Thyroid gland (tissue), 4 donors: ENCODE measurements at places on chromosomes 2 and 18. TPM values are rescaled to one million over a fixed set of nuclear protein-coding genes. Genes with fewer than 3 reads are reported as not detected.

DNA sequence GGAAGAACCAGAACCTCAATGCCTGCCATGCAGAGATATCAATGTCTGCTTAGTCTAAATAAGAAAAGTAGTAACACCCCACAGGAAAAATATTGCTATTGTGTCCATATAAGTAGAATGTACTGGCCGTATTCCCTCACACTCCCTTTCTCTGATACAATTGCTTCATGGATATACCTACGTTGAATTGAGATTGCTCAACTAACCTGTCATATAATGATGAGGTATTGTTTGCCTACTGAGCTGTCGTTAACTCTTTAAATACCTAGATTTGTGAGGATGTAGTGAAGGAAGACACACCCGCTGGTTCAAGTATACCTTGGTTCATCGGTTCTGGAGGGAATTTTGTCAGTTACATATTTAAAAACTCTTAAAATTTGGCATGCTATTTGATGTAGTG lies 480.7 kb upstream of the TCF4 start:
- no peaks in the 10 kb centered on the region for H3K36me3 ChIP-seq
- H3K4me3 ChIP-seq, result no peak overlapping the region
- no peaks in the 10 kb centered on the region for H3K27me3 ChIP-seq
- no peak overlapping the region for H3K27ac ChIP-seq
- no peak for DNase-seq

GRCh38 chr2:76998152-76998551 lies 524.0 kb downstream of the LRRTM4 start:
- no peak overlapping the region for H3K4me3 ChIP-seq
- no peak overlapping the region for H3K27ac ChIP-seq
- DNase-seq, result no peak
- no peaks in the 10 kb centered on the region for H3K4me1 ChIP-seq
- H3K36me3 ChIP-seq, result no peaks in the 10 kb centered on the region

DNA sequence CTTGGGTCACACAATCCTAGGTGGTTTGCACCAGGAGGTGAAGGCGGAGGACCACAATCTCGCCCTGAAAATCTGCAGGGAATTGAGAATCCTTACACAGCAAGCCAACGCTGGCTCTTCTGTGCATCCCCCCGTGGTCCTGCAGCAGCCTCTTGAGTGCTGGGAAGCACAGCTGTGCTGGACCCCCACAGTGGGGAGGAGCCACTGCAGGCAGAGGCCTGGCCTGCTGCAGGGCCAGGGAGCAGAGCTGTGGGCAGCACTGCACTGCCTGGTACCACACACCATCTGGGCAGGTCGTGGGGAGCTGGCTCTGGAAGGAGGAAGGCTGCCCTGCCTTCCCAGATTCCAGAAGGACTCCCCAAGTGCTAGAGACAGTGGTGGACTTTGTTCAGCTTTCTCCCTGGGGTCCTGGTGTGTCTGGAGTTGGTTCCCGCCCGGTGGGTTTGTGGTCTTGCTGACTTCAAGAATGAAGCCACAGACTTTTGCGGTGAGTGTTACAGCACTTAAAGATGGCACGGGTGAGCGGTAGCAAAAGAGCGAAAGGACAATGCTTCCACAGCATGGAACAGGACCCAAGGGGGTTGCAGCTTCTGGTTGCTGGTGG lies 106.3 kb downstream of the FAM168B start:
- H3K4me3 ChIP-seq, result no peak overlapping the region
- no peak overlapping the region for H3K27ac ChIP-seq
- H3K27me3 ChIP-seq, result no peaks in the 10 kb centered on the region
- H3K36me3 ChIP-seq, result no peaks in the 10 kb centered on the region

DNA sequence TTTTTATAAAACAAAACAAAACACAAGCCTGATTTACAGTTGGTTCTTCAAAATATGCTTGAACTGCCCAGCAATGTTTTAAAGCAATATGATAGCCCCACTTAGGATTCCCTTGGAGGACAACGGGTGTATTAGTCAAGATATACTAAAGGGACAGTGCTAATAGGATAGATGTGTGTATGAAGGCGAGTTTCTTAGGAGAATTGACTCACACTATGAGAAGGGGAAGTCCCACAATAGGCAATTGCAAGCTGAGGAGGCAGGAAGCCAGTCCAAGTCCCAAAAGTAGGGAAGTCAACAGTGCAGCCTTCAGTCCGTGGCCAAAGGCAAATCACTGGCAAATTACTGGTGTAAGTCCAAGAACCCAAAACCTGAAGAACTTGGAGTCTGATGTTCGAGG lies 167.9 kb downstream of the CBLN2 start:
- DNase-seq, result no peak
- no peaks in the 10 kb centered on the region for H3K27me3 ChIP-seq
- H3K4me3 ChIP-seq, result no peak overlapping the region
- H3K27ac ChIP-seq, result no peak overlapping the region
- no peaks in the 10 kb centered on the region for H3K4me1 ChIP-seq

B3GNT7 gene
- total RNA-seq, result 8.7 TPM

SERPINB12 gene
- not detected for total RNA-seq

CRYGD gene
- total RNA-seq, result not detected
